ENCODE measurements at places on chromosomes 6 and 20. TPM values are rescaled to one million over a fixed set of nuclear protein-coding genes. Genes with fewer than 3 reads are reported as not detected.

Gene DDX43
- not detected for total RNA-seq

Gene TNFRSF21
- total RNA-seq = 17.7 TPM

Gene C20orf202
- total RNA-seq = not detected

Gene MYLK2
- 0.55 TPM for total RNA-seq

Gene OR2J3
- not detected for total RNA-seq

Gene ABHD16B
- not detected for total RNA-seq

Gene SLC26A8
- total RNA-seq = not detected

Gene TUBB1
- total RNA-seq = not detected

Gene QRSL1
- 5.8 TPM for total RNA-seq

Gene SLC22A3
- 44.9 TPM for total RNA-seq

Gene PTGIS
- total RNA-seq = not detected

Gene SLC25A27
- 0.98 TPM for total RNA-seq

Gene GSTA5
- not detected for total RNA-seq

Gene LGSN
- total RNA-seq = 2.3 TPM

Gene PDYN
- not detected for total RNA-seq

Gene HLA-DPB1
- not detected for total RNA-seq

Gene PPP1R16B
- 0.43 TPM for total RNA-seq

Gene HLA-DRA
- total RNA-seq = not detected

Gene HLA-DMA
- total RNA-seq = 3.4 TPM

Gene DAAM2
- total RNA-seq = 0.02 TPM

Data from A549 treated with ZK216348 at 1 μM for 4 hours (cell line).